ENCODE measurements at places on chromosomes 16 and 17.

DNA sequence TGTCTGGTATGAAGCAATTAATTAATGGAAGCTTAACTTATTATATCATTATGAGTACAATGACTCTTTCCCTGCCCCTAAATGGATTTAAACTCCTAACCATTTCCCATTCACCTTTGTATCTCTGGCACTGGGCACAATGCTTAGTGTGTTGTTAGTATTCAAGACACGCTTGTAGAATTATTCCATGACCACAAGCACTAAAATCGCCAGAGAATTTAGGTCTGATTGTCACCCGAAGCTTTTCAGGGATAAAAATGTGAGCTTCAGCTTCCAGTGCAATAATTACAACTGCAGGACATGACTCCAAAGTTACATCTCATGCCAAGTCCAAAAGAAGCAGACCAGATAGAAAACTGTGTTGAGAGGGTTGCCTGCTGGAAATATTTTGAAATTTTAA lies 101.6 kb downstream of the CDH8 start:
- DNase-seq, result no peak

DNA sequence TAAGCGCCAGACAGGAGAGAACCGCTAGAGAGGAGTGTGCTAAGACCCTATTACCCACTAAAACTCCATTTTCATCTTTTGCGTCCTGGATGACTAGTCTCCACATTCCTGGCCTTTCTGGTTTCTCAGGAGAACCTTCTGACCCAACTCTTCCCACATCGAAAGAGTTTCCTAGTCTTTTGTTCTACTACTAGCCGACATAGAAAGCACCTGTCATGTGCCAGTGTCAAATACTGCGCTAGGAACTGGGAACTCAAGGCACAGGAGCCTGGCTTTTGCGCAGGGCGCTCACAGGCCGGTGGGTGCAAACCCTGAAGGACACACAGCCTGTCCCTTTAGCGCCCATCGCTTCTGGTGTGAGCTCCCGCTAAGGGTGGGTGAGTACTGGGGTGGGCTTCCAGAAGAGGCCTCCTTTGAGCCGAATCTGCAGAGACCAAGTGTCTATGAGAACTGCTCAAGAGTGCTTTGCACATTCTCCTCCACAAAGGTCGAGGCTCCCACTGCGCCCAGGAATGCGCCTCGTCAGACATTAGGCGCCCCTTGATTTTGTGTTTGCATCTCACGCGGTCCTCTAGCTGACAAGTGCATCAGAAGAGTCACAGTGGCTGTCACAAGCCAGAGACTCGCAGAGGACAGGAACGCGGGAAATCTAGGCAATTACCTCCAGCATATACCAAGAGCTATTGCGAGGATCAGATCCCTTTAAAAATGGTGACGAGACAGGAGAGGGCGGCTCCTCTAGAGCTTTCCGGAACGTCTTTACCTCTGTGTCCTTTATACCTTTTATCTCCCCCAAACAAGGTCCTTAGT lies 2.0 kb upstream of the PSMB3 start:
- DNase-seq, result no peak

DNA sequence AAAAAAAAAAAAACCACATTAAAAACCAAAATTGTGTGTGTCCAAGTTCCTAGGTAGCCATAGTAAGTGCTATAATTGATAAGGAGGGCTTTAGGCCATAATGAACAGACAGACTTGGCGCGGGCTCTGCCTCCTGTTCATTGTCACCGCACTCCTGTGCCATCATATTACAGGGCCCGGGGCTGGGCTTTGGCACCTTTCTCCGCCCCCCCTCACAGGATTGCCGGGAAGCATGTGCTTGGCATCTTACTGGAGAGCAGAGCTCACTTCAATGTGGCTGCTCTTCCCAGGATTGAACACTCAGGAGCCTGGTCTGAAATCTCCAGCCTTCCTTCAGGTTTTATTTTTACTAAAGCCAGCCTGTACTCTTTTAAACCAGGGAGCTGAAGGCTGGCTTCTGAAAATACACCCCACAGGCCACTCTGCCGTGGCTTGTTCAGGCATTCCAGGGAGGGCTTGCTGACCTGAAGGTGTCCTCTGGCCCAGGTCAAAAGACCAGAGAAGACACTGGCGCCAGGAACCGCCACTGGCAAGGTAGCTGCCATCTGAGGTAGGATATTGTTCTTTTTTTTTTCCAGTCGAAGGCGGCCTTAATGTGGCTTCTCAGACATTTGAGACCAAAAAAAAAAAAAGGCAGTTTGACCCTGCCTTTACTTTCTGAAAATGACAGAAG lies 39.3 kb downstream of the DHRS7B start:
- DNase-seq, result no peak

DNA sequence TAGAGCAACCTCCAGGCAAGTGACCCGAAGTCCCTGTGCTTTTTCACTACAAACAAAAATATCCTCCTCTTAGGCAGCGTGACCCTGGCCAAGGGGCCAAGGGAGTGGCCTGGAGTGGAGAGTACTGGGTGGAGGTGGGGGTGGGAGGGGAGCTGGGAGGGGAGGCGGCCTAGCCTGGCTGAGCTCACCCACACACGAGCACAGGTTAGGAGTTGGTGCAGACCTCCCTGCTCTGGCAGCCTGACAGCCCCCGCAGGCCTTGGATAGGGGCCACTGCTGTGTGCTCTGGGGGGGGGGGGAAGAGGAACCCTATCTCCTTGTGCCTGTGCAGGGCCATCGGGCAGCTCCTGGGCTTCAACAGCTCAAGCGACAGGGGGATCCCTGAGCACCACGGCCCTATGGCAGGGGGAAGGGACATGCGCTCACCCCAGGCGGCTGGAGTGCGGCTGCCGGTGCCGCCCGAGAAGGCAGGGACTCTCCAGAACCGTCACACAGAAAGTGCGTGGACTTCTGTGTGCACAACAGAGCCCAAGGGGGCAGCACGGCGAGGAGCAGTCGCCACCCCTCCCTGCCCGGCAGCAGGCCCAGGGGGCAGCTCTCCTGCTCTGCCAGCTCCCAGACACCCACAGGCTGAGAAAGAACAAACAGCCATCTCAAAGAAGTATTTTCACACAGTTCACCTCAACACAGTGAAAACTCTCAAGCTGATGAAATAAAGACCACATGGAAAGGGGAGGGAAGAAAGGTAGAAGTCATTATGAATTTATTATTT lies 13.3 kb downstream of the SLC16A3 start:
- no peak for DNase-seq

DNA sequence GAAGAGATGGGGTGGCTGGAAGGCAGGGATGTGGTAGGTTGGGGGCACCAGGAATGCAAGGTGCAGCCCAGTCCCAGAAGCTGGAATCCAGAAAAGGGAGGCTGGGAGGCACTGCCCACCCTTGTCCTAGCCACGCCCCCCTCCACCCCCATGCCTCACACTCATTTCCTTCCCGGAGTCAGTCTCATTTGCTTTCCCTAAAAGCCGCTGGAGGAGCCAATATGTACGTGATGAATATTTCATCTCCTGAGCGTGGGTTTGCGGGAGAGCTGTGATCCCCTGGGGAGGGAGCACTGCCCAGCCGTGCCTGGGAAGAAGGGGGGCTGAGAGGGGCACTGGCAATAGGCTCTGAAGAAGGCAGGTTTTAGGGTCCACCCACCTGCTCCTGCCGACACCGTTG lies 124.5 kb upstream of the LHX1 start:
- DNase-seq, result no peak

DNA sequence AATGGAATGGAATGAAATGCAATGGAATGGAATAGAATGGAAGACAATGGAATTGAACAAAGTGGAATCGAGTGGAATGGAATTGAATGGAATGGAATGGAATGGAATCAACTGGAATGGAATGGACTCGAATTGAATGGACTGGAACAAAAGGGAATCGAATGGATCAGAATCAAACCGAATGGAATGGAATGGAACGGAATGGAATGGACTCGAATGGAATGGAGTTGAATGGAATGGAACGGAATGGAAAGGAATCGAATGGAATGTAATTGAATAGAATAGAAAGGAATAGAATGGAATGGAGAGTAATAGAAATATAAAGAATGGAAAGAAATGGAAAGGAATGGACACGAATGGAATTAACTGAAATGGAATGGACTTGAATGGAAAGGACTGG lies 475.2 kb upstream of the WSB1 start:
- no peak for DNase-seq

- no peak for DNase-seq
Observed at GRCh38 chr17:67855504-67856324, 30.4 kb downstream of the BPTF start.

GRCh38 chr16:72542102-72542501 lies 370.1 kb upstream of the PMFBP1 start:
- DNase-seq, result no peak

- DNase-seq, result no peak
Observed at GRCh38 chr17:36889770-36890349, 47.4 kb upstream of the LHX1 start.

- no peak for DNase-seq
Observed at GRCh38 chr16:79485020-79485419, 115.5 kb downstream of the MAF start.

DNA sequence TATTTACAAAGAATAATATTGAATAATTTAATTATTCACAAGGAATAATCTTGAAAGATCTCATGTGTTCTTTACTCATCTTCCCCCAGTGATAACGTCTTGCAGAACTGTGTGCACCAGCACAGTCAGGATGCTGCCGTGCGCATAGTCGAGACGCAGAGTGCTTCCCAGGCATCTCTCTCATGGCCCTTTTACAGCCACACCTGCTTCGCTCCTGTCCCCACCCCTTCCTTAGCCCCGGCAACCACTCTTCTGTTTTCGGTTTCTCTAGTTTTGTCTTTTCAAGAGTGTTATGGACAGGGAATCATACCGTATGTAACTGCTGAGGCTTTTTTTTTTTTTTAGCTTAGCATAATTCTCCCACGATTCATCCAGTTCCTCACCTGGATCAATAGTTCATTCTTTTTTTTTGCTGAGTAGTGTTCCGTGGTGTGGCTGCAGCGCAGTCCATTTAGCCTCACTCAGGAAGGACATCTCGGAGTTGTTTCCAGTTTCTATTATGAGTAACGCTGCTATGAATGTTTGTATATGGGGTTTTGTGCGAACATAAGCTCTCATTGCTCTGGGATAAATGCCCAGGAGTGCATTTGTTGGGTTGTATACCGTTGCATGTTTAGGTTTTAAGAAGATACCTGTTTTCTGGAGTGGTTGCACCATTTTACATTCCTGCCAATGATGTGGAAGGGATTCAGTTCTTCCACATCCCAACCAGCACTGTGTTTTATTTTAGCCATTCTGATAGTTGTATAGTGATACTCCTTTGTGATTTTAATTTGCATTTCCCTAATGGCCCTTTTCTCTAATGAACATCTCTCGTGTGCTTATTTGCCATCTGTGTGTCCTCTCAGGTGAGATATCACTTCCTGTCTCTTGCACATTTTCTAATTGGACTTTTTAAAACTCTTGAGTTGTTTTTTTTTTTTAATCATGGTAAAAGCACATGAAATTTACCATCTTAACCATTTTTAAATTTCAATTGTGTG lies 47.6 kb downstream of the SEC14L1 start:
- DNase-seq, result no peak

DNA sequence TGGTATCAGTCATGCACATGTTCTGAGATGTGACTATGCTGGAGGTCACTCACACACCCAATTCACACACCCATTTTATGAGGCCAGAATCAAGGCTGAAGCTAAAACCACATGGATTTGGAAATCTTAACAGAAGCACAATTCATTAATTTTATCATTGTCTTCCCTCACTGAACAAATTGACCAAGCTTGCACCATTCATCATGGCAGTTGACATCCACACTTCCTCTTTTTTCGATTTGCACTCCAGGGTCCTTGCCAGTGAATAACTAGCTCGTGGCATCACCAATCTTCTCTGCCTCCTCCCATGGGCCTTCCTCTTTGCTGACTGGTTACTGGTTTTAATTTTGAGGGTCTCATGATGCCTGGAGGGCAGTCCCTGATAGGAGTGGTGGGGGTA lies 123.0 kb upstream of the ASIC2 start:
- DNase-seq, result no peak

- peak; percentile 79 for DNase-seq
Observed at GRCh38 chr17:28576758-28577465, at the start of gene ALDOC. Gene ALDOC, minus strand, starts transcription at chr17:28576895. Its CDS starts 1,363 bp downstream, at chr17:28575532.

- DNase-seq, result no peak
Observed at GRCh38 chr17:63931981-63932561, at the start of gene CD79B. Gene CD79B, minus strand, starts transcription at chr17:63932331. Its CDS starts 70 bp downstream, at chr17:63932261.

DNA sequence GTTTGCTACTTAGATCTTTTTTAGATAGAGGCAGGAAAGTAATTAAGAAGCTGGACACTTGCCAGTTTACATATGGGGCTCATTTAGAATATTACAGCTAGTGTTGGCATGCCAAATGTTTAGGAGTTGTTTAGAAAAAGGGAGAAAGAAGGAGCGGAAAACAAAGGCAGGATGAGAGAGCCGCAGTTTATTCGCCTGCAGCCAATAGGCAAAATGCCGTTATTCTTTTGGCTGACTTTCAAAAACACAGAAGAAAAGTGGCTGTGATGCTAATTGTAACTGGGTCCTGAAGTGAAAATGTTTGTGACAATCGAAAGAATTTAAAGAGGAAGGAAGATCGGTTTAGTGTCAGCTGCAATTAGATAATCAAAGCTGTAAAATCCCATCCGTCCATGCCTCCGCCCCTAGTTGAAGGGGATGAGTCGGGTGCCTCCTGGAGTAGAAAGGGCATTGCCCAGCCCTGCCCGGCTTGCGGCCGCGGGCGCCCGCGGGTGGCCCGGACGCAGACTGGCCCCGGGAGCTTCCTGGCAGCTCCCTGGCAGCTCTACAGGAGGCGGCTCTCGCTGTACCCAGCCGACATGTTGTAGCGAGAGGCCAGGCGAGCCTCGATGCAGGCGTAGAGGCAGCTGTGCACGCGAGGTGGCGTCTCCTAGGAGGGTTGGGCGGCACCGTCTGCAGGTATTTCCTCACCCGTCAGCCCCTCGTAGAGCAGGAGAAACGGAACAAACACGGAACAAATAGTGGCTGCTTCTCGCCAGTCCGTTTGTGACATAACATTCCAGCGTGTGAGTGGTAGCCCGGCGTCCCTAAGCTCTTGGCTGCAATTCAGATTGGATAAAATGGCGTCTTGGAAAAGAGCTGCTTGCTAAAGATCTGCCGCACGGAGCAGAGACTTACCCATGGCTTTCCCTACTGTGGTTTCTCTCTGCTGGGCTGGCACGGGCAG lies 82.2 kb downstream of the TNRC6C start:
- DNase-seq, result no peak

DNA sequence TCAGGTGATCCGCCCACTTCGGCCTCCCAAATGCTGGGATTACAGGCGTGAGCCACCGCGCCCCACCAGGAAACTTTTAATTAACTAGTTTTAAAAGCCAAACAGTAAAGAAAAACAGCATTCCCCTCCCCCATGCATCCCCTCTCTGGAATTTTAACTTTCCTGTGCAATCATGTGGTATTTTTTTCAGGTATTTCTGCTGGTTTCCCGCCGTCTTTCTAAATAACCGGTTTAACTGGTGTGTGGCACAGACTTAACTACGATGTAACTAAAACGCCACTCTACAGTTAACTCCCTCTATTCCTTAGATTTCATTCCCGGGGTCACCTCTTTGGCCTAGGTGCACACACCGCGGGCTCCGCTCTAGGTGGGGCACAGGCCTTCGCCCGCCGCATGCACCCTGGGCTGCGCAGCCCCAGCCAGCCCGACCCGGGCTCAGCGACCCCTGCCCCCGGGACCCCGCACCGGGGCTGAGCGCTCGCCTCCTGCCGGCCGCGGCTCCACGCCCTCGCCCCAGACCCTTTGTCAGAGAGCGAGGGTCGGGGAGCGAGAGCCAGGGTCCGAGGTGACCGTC lies 15.1 kb upstream of the UTP6 start:
- DNase-seq, result no peak
